ENCODE measurements at places on chromosomes 12 and 14.

GRCh38 chr14:30193845-30194501 lies 266.3 kb upstream of the PRKD1 start:
- DNase-seq = no peak

- no peak for DNase-seq
Measured at GRCh38 chr12:25384893-25385248, 134.1 kb upstream of the KRAS start.

DNA sequence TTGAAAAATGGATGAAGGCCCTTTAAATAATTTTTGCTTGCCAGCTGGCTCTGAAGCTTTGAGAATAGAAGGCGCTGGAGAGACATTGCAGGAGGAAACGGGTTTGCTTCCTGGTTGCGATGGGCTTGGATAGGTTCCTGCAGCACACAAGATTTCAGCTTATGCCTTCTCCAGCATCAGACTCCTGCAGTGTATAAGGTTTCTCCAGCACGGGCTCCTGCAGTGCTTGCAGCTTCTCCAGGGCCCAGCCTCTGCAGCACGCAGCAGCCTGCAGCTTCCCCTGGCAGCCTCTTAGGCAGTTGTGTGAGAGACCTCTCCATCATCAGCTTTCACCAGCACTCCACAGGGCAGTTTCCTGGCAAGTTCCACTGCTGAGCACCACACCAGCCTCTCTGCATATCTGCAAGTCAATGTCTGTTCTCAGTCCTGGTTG lies 78.7 kb upstream of the ZDHHC17 start:
- DNase-seq = no peak

GRCh38 chr14:39374851-39375250 lies 57.4 kb downstream of the FBXO33 start:
- DNase-seq = no peak

- DNase-seq = no peak
Measured at GRCh38 chr14:92692822-92693226, 55.6 kb downstream of the LGMN start.

- no peak for DNase-seq
Measured at GRCh38 chr12:53067993-53068770, 11.0 kb downstream of the SPRYD3 start.

GRCh38 chr12:82357340-82357739 lies 847 bp downstream of the CCDC59 start:
- no peak for DNase-seq

DNA sequence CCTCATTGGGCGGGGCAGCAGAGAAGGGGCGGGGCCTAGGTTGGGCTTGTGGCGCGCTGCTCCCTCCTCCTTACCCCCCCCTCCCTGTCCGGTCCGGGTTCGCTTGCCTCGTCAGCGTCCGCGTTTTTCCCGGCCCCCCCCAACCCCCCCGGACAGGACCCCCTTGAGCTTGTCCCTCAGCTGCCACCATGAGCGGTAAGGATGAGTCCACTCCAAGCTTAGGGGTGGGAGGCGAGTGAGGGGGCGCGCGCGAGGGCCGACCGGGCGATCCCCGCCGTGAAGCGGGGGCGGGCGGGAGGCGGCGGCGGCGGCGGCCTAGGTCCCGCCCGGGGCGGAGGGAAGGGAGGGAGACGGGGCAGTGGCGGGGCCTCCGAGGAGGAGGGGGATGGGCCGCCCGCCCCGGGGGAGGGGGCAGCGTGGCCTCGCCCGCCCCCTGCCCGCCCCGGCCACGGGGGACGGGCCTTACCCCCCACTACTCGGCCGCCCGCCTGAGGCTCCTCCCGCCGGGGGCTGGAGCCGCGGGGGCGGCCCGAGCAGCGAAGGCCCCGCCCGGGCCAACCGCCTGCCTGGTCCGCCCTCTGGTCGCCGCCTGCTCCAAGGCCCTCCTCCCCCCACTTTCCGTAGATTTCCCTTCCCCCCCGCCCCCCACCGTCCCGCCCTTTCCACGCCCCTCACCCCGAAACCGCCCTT lies at the start of gene SP1:
Gene SP1 (plus strand): TSS at position 73 of the 690 bp plus-strand sequence. CDS start 116 bp downstream, at position 189.
- peak; percentile 97 for DNase-seq

- peak; percentile 66 for DNase-seq
Measured at GRCh38 chr12:109804820-109805761, 28.1 kb downstream of the TRPV4 start.

GRCh38 chr14:105300542-105301102 lies at the start of gene BRF1:
Gene BRF1 (minus strand): TSS chr14:105301001. CDS start chr14:105300629, 372 bp downstream.
- peak; percentile 99 for DNase-seq

- DNase-seq = no peak
Measured at GRCh38 chr12:127401536-127401935, 865.4 kb upstream of the TMEM132C start.

DNA sequence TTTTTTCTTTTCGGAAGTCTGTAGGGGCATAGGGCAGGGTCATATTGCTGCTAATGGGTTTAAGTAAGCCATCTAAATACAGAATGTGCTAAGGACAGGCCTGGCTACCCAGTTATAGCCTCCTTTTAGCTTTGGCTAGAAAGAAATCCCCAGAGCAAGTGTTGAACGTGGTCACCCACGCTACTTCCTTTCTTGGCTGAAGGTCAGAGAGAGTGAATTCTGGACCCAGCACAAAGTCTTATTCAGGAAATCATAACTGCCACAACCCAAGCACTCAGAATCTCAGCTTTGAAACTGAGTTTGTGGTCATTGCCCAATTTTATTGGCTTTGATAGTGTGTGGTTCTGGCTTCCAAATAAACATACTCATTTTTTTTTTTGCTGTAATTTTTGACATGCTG lies 542.1 kb upstream of the ATP2B1 start:
- DNase-seq = no peak

- no peak for DNase-seq
Measured at GRCh38 chr12:119802472-119802871, 74.6 kb downstream of the CIT start.

GRCh38 chr12:45522227-45522626 lies 207.3 kb upstream of the ARID2 start:
- DNase-seq = no peak

DNA sequence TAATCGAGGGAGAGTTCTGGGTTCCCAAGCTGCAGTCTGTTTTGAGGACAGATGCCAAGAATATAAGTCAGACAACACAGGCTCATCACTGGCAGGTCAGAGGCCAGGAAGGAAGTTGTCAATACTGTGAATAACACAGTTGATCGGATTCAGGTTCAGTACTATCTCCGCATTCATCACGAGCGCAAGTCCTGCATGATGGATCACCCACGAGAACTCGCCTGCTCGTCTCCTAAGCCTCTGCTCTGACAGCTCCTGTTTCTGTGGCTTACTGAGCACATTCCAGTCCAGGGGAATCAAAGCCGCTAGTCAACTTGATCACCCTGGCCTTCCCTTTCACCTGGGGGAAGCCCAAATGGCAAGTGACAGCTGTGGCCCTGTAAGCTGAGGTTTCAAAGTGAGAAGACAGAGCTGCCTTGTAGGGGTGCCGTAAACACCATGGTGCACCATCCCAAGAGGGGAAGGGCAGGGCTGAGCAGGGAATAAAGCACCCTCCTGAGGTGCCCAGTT lies 60.1 kb upstream of the DICER1 start:
- no peak for DNase-seq

DNA sequence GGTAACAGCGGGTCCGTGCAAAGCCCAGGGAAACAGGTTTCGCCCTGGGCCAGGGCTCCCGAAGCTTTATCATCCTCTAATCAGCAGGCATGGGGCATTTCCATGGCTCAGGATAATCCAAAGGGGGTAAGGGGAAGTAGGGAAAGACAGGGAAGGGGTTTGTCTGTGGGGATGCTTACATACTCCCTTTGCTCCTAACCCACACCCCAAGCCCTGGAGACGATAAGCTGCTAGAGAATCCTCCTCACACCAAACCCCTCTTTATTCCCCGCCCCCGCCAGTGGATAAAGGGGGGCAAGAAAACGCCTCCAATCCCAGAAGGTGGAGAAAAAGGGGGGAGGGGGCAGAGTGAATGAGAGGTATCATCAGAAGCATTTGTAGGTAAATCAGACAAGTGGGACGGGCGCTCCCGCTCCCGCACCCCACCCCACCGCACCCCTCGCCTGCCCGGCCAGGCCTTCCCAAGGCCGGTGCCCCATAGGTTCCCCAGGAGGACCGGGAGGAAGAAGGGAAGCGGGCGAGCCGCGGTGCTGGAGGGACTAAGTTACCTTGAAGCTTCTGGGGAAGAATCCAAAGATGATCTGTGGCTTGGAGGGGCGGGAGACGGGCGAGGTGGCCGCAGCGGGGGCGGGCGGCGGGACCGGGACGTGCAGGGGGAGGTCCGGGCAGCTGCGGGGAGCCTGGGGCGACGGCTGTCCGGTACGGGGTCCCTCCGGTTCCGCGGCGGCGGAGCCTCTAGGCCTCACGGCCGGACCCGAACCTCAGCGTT lies 762 bp downstream of the PPP2R5E start:
- DNase-seq = no peak

Measured in stimulated activated CD4-positive, alpha-beta T cell treated with anti-CD3 and anti-CD28 coated beads, Interleukin-4, amount 100 ng/mL, for 1 hour (primary cell).